ENCODE measurements at places on chromosomes 4 and X.
A peak's percentile ranks its signal among the peaks of the same experiment; 100 is the strongest.

GRCh38 chr4:3340038-3340699 is 47.3 kb downstream of the RGS12 start:
- no peak for DNase-seq

DNA sequence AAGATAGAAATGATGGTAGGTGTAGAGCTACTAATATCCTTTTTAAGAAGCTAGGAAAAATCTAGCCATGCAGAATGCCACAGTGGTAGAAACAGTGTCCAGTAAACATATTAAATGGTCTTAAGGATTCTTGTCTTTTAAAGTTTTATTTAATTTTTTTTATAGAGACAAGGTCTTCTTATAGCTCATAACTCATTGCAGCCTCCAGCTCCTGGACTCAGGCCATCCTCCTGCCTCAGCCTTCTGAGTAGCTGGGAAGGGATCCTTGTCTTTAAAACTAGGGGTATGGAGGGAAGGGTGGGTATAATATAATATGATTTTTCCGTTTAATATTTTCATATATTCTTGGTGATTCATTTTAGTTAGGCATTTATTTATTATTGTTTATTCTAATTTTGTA is 3.8 kb downstream of the TMEM165 start:
- no peak for DNase-seq

- no peak for DNase-seq
Measured at GRCh38 chr4:44985152-44985551, 258.8 kb upstream of the GNPDA2 start.

DNA sequence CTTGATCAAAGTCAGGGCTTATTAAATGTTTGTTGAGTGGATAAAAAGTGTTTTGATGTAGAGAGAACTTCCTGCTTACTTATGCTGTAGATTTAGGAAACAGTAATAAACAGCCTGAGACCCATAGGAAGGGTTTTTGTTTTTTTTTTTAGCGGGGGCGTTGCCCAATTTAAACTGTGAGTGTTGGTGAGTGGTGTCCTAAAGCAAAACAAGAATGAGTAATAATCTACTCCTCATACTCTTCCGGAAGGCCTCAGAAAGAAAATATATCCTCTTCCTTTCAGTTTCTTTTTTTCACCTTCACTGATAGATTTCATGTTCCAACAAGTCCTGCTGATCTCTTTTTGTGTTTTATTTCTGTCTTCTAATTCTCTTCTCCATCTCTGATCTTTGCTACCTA is 104.4 kb upstream of the SCML1 start:
- no peak for DNase-seq

DNA sequence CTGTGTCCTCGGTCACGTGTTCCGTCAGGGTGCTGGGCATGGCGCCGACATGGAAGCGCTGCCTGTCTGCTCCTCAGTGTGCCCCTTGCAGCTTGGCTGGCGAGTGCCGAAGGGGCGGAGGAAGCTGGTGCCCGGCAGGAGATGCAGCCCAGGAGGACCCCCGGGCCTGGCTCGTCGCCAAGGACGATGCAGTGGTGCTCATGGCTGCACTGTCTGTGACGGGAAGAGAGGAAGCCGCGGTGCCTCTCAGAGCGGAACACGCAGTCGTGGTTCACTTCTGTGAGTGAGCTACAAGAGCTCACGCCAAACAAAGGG is 38.1 kb downstream of the FGFRL1 start:
- DNase-seq: no peak

- DNase-seq: no peak
Measured at GRCh38 chrX:50865311-50865710, 45.2 kb upstream of the BMP15 start.

DNA sequence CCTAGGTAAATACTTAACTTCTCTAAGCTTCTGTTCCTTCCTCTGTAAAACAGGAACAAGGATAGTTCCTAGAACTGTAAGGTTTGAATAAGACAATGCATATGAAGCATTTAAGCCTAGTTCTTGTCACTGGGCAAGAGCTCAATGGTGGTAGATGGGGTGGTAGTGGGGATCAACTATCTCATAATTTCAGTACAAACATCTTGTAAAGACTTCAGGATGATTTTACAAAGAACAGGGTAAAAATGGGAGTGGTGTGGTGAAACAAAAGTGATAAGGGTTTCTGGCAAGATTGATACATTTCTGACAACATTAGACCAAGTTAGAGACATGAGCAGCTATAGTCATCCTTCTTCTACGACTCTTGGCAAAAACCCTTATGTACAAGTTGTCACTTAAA is 137.8 kb downstream of the SCFD2 start:
- DNase-seq: no peak

DNA sequence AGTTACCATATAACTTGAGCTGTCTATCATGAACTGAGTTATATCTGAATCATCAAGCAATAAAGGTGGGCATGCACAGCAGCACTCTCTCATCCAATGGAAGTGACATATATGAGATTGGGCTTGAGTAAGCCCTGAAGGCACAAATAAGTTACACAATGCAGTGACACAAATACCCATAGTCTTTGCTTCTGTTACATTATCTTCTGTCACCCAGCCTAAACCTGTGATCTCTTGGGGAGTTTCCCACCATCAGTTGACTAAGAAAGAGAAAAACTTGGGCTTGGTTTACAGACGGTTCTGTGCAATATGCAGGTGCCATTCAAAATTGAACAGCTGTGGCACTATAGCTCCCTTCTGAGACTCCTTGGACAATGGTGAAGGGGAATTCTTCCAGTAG is 138.8 kb upstream of the IL15 start:
- no peak for DNase-seq

DNA sequence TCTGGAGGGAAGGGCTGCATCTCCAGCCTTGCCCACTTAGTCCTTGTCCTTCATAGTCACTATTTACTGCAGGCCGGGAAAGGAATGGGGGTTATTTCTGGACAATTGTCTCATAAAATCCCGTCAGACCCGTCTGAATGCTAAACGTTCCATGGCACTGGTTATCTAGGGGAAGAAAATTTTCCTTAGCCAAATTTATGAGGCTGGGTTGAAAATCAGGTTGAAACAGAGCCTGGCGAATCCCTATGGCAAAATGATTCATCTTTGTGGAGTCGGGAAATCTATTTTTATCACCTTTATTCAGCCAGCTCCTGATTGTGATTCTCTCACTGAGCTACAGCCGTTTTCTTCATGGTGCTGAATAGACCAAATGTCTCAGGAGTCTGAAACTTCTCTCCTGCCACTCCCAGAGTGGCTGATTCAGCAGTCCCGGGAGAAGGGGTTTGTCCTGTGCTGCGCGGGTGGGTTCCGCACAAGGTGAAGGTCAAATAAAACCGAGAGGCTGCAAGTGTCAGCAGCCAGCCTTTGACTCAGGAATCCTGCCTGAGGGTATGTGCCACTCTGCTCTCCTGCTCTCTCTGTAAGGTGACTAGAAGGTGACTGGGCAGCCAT is 1.0 kb downstream of the LIMCH1 start:
- no peak for DNase-seq

- DNase-seq: no peak
Measured at GRCh38 chr4:513327-513726, 14.3 kb downstream of the PIGG start.

DNA sequence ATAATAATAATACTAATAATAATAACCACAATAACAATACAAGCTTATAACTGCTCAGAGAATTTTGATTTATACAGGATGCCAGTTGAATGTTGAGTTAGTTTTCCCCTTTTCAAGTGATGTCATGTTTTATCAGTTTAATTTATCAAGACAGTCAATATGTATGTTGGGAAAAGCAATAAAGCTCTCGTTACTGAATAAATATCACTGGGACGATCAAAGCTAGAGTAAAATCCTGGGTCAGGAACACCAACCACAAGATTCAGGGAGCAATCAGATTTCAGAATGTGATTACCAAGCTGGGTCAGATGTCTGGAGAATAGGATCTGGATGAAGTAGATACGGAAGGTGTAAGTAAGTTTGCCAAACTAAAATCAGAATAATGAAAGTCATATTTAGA is 179.6 kb downstream of the GRID2 start:
- DNase-seq: no peak

- peak; percentile 86 for DNase-seq
Measured at GRCh38 chrX:119468551-119469312, 488 bp downstream of the SLC25A5 start.
